Mesendoderm (in vitro differentiated cells): ENCODE measurements at places on chromosomes 13 and 19.

GRCh38 chr19:34936184-34936583, 9.5 kb downstream of the ZNF30 start:
- no peak for DNase-seq

GRCh38 chr19:55689411-55690108, 14.5 kb downstream of the EPN1 start:
- no peak for DNase-seq

DNA sequence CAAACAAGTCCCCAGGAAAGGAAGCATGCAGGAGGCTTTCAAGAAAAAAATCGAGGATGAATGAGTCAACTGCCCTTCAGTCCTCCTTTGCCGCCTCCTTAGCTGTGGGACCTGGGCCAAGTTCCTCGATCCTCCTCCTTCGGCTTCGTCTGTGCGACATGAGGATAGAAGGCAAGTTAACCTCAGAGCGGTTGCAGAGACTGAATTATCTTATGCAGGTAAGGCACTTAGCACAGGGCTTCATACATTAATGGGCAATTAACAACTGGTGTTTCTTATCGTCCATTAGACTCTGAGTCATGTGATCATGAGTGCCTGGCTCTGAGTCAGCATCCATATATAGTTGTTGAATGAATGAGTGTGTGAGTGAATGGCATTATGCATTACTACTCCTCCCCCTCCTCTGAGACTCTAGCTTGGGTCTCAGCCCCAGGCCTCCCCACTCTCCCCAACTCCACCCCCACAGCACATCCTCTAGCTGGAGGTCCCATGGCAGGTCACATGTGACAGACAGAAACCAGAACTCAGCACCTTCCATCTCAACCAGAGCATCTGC, 1.6 kb upstream of the TTC9B start:
- no peak for DNase-seq

DNA sequence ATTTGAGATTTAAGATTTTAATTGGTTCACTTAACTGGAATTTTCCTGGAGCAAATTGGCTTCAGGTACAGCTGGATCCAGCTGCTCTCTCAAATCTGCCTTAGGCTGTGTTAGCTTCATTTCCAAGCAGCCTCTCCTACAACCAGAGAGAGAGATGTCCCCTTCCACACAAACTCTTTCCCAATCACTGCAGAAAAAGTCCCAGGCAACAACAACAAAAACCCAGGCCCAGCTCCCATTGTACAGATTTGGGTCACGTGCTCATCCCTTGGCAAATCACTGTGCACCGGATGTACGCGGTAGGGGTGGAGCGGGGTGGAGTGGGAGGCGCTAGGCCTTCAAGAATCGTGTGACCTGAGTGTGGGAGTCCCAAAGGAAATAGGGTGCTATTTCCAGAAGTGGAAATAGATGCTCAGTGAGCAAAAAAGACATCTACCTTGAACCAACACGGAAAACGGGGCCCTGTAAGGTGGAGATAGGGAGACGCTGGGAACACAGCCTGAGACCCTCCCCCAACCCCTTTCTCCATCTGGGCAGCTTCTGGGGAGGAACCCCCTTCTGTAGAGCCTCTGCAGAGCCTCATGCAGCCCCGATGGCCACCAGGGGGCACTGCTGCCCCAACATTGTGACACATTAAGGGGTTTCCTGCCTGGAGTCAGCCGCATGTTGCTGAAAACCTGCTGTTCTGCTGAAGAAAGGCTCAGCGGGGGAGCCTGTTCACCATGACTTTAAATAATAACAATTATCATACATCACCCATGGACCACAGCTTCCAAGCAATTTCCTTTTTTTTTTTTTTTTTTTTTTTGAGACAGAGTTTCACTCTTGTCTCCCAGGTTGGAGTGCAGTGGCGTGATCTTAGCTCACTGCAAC, 25.4 kb downstream of the HPN start:
- DNase-seq = peak; percentile 97

- peak; percentile 87 for DNase-seq
Measured at GRCh38 chr19:11410682-11411081, 8.4 kb downstream of the RGL3 start.

DNA sequence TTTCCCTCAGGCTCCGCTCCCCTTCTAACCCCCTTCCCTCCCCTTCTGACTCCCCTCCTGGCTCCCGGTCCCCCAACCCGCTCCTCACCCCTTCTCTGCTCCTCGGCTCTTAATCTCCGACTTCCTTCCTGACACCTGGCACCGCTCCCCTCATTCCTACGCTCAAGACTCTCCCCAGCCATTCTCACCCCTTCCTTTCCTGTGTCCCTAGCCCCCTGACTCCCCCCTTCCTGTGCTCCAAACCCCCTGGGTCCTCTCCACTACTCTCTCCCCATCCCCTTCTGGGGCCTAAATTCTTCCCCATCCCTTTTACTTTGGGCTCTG, 658 bp downstream of the CLPP start:
- DNase-seq = no peak

DNA sequence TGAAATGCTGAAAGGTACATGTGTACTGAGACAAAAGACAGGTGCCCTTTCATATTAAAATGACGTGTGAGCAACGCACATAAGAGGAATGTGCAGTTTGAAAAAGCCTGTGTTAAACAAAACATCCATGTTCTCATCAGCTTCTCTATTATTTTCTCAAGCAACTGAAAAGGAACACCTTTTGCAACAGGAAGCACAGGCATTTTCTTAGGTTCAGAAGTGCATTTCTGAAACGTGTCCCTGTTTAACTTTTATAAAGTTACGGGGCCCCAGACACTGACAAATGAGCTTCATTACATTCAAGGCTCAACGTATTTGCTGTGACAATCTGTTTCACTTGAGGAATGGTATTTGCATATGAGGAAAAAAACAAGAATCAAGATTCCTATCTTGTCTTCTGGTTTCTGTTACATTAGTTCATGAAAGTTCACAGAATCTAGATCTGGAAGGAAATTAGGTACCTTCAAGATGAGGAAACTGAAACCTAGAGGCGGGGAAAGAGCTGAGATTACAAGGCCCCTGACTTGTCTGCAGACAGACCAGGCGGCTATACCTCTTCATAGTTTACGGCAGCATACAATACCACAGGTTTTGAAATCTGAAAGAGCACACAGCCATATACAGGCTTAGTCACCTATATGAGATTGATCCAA, 431.7 kb downstream of the KLF12 start:
- DNase-seq = peak; percentile 13

DNA sequence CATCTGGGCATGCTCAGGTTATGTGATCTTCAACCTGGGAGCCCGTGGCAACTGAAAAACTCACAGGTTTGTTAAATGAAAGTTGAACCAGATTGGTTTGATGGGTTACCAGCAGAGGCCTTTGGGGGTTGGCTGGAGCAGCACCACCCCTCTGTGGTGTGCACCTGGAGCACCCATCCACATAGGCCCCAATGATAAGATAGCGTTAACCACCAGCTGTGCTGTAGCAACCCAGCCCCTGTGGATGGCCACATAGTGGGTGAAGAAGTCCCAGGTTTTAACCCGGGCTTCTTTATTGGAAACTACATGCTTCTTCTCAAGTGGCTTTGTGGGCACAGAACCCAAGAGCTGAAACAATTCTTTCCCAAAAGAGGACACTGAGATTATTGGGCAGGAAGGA, 22.6 kb upstream of the MTIF3 start:
- DNase-seq = no peak

DNA sequence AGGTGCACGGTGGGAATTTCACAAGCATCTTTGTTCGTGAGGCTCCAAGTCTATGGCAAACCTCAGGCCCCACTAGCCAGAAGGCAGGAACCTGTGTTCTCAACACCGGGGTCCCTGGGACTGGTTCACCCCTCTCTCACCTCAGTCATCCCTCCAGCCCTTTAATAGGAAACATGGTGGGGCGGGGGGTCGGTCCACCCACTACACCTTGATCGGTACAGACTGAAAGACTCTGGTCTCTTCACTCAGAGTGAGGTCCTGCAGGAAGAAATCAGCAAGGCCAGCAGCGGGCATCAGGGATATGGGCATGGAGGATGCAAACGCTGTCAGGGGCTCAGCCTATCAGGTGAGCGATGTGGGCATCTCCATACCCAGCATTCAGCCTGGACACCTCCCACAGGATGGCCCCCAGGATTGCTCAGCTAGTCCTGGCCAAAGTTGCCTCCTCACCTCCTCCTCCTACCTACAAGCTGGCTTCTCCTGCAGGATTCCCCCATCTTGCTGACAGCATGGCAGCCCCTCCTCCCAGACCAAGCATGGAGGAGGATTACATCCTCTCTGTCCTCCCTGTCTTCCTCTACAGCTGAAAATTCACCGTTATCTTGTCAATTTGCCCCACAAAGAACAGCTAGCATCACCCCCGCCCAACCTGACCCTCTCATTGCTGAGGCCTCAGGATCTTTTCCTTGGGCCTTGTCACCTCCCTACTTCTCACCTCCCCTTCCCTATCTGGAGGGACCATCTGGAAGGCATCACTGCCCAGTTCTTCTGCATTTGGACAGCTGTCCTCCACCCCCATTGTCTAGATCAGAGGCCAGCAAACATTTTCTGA, 37.3 kb upstream of the CD33 start:
- DNase-seq = no peak

GRCh38 chr19:7997809-7998480, 7.5 kb downstream of the ELAVL1 start:
- no peak for DNase-seq

GRCh38 chr13:88071371-88071770, 400.2 kb downstream of the SLITRK5 start:
- DNase-seq = no peak

DNA sequence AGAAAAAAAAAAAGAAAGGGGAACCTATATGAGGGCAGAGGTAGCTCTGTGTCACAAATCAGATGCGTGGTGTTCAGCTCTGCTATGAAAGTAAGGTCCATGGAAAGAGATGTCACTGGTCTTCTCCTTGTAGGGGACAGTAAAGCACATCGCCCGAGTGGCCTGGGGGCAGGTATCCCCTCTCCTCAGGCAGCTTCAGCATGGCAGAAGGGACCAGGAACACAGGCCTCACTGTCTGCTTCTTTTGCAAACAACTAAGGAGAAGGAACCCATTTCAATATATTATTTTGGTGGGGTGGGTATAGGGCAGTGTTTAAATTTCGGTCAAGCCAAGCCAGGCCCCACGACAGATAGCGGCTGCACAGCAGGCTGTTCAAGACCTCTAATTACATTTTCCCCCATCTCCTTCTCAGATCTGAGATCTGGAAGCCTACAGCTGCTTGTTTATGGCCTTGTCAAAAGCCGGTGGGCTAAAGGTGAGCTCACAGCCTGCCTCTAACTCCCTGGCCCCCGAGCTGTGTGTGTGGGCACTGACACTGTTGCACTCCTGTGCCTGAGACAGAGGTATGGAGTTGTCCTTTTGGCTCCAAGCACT, 72.8 kb downstream of the HSPH1 start:
- no peak for DNase-seq

DNA sequence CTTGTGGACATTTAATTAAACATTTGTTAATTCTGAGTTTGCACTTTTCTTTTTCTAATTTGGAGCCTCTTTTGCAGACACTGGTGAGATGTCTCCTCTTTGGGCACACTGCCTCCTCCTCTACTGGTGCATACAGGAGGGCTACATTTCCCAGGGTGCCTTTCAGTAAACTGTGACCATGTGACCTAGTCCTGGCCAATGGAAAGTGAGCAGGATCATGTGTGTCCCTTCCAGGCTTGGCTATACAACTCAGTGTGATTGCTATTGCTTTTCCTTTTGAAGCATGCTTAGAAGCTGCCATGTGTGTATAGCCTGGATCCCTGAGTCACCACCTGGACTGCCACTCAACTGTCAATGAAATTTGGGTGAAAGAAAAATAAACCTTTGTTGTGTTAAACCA, 4.5 kb downstream of the IZUMO2 start:
- no peak for DNase-seq

GRCh38 chr19:10718205-10719196, 622 bp downstream of the DNM2 start:
- DNase-seq = peak; percentile 32

DNA sequence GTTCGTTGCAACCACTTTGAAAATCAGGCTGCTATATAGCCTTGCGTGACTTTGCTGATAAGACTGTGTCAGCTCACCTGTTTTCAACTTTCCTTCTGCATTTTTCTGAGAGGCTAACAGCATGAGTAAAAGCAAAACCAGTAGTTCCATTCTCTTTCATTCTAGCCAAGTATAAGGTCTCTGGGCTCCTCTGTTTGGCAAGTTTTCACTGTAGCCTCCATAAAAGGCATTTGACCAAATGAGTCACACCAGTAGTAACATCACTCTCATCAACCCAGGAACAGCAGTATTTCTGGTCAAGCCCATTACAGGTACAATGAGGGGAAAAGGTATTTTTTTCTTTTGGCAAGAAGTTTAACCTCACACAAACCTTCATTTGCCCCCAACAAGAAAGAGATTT, 1149.8 kb upstream of the MIR17HG start:
- DNase-seq = no peak

DNA sequence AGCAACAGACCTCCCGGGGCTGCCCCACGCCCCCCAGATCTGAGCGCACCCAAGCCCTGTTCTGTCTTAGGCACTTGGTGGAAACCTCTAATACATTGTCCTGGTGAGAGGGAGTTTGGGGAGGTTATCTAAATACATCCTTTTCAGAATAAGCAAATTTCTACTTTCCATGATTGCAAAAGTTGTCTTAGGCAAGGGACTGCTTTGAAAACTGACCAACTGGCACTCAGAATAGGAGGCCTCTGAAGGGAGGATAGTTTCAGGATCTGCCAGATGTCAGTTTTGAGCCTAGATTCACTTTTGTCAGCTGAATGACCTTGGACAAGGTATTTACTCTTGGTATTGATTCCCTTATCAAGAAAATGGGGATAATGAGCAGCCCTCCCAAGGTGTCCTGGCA, 11.8 kb downstream of the SERP2 start:
- DNase-seq = no peak

GRCh38 chr13:45592758-45593157, 22.8 kb downstream of the ERICH6B start:
- DNase-seq = no peak

GRCh38 chr19:40178756-40179155, 12.5 kb upstream of the MAP3K10 start:
- DNase-seq = no peak

DNA sequence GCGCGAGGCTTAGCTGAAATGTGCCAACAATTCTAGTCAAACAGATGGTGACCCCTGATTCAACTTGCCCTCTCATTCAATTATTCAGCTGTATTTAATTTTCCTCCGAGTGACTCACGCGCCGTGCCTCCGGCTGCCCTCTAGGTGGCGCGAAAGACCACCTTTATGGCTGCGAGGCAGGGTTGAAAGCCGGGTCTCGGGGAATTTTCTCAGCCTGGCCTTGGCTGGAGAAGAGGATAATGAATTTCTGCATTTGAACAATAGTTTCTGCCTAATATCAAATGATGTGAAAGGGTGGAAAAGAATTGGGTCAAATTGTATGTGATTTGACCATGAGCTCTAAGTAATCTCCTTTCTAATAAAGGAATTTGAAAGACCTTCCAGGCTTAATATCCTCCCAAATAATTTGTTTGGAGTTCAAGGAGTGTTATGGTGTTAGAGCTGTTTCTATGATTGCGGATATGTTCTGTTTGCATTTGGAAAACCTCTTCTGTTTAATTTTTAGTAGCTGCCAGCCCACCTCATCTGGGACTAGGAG, 310.9 kb downstream of the ZNF536 start:
- peak; percentile 62 for DNase-seq

GRCh38 chr19:46748325-46749109, 2.3 kb upstream of the STRN4 start:
- peak; percentile 85 for DNase-seq
